T-helper 22 cell (primary cell): ENCODE measurements at places on chromosomes 1 and 21.

- DNase-seq = no peak
Measured at GRCh38 chr21:45912611-45913417, 68.8 kb upstream of the COL6A1 start.

GRCh38 chr1:109996476-109996875, 11.9 kb downstream of the AHCYL1 start:
- DNase-seq = no peak

GRCh38 chr21:16199539-16199938, 469.8 kb downstream of the USP25 start:
- no peak for DNase-seq

GRCh38 chr1:2104621-2105427, 54.6 kb downstream of the PRKCZ start:
- no peak for DNase-seq

- DNase-seq = no peak
Measured at GRCh38 chr1:163668472-163668871, 346.7 kb downstream of the NUF2 start.

DNA sequence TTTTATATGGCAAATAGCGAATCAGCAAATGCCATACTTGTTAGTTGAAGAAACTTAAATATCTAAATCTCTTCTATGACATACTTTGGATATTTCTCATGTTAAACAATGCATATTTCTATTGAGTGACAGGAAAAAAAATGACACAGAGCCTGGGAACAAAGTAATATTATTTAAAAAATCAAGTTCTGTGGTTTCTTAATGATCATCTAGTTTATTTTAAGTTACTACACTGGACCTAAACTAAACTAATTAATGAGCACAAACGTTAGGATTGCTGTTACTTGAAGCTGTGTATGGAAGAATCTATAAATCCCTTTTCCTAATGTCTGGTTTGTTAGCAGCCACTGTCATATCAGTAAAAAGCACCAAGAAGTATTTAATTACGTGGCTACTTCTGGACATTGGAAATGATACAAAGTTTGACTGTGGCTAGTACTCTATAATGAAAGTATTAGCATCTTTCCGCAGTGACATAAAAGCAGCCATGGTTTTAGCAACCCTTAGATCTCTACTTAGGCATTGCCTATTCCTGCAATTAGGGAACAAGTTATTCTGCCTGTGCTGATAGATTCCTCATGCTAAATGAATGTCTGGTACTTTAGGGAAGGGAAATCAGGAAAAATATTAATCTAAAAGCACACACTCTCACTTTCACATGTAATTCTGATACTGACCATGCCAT, 981.7 kb upstream of the B3GALT2 start:
- no peak for DNase-seq

DNA sequence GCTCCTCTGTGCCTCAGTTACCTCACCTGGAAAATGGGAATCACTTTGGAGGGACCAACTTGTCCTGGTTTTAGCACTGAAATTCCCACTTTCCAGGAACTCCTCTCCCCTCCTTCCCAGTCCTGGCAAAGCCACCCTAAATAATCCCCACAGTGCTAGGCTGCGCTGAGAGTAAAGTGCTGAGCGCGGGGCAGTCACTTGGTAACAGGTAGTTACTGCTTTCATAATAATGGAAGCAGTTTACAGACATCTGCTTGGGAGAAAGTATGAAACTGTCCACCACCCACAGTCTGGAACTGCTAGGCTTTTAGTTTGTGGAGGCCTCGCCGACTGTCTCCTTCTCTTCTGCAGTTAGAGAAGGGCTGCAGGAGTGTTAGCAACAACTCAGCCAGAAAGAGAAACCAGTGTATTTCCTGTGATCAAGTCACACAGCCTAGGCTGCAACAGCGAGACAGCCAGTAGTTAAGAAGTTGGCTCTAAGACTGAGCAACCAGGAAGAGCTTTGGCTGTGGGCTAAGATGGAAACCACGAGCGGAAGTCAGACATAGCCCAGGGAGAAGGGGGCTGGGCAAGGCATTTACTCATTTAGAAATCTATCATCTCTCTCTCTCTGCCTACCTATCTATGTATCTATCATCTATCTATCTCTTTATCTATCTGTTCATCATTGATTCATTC, 30.8 kb upstream of the ABCG1 start:
- DNase-seq = peak; percentile 74

- DNase-seq = no peak
Measured at GRCh38 chr1:247347477-247348222, 16.0 kb upstream of the ZNF496 start.

DNA sequence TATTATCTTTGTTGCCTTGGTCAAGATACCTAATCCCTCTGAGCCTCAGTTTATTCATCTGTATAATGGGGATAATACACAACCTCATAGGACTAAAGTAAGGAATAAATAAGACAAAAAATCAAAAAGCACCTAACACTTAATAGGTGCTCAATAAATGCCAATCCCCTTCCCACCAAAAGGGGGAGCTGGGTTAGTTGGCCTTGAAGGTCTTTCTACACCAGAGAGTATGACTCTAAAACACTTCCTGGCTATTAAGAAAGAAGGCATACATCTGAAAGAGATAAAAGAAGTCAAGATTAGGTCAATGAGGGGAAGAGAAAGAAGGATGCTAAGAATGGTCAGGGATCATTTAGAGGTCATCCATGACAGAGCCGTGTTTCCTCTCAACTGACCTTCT, 11.1 kb downstream of the VSIG8 start:
- no peak for DNase-seq

- DNase-seq = no peak
Measured at GRCh38 chr1:156750711-156751450, 594 bp downstream of the HDGF start.

DNA sequence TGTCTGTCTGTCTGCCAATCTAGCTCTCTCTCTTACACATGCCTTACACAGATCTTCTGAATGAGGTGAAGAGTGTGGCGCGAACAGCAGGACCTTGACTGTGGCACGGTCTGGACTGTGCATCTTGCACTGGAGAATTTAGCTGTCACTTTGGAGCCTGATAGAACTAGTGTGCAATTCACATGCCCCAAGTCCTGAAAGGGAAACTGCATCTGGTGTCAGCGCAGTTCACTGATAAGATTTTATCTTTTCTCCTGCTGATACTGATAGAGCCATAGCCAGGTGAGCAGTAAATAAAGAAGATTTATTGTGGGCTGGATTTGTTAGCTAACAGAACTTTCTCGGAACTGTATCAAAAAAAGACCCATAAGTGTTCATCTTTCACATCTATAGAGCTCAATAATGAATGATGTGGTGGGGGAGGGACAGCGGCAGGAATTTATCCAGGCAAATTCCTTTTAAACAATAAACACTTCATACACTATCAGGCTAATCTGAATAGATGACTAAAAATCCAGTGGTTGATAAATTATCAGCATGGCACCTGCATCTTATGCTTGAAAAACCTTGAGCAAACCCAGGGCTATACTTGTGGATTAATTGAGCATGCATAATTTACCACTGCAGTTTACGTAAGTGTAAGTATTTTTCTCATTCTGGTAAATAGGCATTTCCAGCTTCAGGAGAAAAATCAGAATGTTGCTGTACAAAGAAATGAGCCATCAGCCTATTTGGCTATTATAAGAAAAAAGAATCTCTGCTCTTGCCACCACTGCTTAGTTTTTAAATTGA, 104.1 kb downstream of the NTNG1 start:
- no peak for DNase-seq

GRCh38 chr1:65469889-65470340, 49.4 kb downstream of the LEPR start:
- DNase-seq = no peak

DNA sequence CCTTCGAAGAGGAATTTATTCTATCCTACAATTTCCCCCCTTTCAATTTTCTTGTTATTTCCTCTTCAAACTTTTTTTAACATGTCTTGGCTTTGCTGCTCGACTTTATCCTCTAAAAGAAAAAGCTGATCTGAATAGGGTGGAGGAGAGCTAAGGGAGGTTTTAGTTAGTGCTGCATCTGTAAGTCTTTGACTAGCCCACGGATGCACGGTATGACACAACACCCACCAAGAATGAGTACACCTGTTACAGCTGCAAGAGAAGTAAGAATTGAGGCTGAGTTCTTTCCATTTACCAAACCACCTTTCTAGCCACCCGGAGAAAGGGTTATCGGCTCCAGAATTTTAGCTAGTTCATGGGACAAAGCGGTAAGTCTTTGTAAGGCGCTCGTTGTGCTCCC, 23.8 kb downstream of the SCCPDH start:
- DNase-seq = no peak

GRCh38 chr1:22539510-22540118, 23.7 kb upstream of the EPHA8 start:
- no peak for DNase-seq

DNA sequence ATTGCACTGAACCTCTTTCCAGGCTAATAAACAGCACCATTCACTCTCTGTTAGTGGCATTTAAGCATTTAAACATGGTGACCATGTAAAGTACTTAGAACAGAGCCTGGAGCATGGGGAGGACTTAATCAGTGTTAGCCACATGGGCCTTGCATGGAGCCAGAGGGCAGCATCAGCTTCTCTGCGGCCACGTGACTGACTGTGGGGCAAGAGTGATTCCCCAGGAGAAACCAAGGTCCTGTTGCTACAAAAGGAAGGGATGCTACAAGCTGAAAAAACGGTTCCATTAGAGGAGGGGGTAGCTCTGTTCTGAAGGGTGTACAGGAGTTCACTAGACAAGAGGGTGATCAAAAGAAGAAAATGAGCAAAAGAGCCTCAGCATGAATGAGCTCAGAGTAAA, 256.8 kb downstream of the MATN1 start:
- no peak for DNase-seq

DNA sequence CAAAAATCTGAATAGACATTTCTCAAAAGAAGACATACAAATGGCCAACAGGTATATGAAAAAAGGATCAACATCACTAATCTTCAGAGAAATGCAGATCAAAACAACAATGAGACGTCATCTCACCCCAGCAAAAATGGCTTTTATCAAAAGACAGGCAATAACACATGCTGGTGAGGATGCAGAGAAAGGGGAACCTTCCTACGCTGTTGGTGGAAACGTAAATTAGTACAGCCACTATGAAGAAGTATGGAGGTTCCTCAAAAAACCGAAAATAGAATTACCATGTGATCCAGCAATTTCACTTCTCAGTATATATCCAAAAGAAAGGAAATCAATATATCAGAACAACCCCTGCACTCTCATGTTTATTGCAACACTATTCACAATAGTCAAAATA, 65.1 kb upstream of the ATP1B1 start:
- no peak for DNase-seq

- DNase-seq = no peak
Measured at GRCh38 chr1:204259196-204259595, 45.4 kb upstream of the GOLT1A start.

- DNase-seq = no peak
Measured at GRCh38 chr1:209342441-209343175, 240.9 kb upstream of the CAMK1G start.

- DNase-seq = no peak
Measured at GRCh38 chr1:87330057-87330884, 1.6 kb downstream of the LMO4 start.

GRCh38 chr1:66831529-66832239, 30.6 kb upstream of the INSL5 start:
- no peak for DNase-seq
